ENCODE measurements at places on chromosomes 5 and 9.

DNA sequence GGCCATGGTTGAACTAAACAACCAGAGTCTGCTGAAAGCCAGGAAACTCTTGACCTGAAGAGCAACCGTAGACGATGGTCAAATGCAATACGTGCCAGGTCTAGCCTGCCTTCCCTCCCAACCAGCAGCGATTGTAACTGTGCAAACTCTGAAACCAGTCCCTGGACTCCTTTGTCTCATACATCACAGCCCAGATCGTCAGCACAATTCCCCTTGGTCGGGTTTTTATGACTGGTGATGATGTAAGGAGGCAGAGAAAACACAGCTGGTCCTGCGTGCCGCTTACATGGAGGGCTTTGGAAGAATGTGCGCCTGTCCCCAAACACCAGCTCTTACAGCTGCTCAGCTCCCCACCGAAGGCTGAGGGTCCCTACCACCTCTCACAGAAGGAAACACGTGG, 24.6 kb downstream of the SMIM23 start:
- no peak for DNase-seq

GRCh38 chr5:142872795-142873194, 102.6 kb downstream of the ARHGAP26 start:
- DNase-seq = no peak

- no peak for DNase-seq
These were observed 26.9 kb downstream of the TBC1D2 start for GRCh38 chr9:98228392-98229089.

GRCh38 chr5:157524887-157525286, 50.7 kb downstream of the ADAM19 start:
- DNase-seq = no peak

- no peak for DNase-seq
These were observed 119.7 kb upstream of the TARS1 start for GRCh38 chr5:33321026-33321425.

- DNase-seq = no peak
These were observed 198.1 kb upstream of the TRPC7 start for GRCh38 chr5:136563489-136563888.

GRCh38 chr5:129477532-129477931, 17.4 kb downstream of the ADAMTS19 start:
- no peak for DNase-seq

- DNase-seq = no peak
These were observed 61.4 kb upstream of the RUFY1 start for GRCh38 chr5:179488975-179489374.

- DNase-seq = no peak
These were observed 143.7 kb downstream of the TRIO start for GRCh38 chr5:14286574-14287421.

DNA sequence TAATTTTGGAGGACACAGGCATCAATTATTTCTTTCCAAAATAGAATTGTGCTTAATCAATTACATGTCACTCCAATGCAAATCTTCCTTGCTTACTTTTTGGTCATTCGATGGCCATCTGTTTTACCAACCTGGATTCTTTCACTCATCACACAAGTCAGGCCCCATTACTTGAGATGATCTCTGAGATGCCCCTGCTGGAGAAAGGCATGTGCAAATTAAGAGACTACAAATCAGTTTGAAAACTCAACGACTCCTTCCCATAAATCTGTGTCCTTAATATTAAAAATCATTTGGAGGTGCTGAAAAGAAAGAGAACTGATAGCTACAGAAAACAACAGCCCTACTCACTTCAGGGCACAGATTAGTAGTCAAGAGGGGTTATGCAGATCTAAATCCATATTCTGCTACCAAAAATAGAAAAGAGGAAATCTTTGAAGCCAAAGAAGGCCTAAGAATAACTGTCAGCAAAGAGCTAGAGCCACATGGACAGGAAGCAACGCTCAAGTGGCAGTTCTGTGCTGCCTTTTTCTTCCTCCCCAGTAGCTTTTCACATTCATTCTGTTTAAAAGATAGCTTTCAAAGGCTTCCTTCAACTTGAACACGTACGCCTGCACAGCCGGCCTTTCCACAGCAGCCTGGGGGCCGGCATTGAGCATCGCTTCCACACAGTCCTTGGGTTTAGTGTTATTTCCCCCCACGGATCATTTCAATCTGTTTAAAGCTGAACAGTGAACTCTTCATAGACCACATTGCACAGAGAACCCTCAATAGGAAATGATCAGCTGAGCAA, 79.3 kb upstream of the MAP3K1 start:
- DNase-seq = no peak

- DNase-seq = no peak
These were observed 23.6 kb downstream of the PLPP7 start for GRCh38 chr9:131312822-131313770.

DNA sequence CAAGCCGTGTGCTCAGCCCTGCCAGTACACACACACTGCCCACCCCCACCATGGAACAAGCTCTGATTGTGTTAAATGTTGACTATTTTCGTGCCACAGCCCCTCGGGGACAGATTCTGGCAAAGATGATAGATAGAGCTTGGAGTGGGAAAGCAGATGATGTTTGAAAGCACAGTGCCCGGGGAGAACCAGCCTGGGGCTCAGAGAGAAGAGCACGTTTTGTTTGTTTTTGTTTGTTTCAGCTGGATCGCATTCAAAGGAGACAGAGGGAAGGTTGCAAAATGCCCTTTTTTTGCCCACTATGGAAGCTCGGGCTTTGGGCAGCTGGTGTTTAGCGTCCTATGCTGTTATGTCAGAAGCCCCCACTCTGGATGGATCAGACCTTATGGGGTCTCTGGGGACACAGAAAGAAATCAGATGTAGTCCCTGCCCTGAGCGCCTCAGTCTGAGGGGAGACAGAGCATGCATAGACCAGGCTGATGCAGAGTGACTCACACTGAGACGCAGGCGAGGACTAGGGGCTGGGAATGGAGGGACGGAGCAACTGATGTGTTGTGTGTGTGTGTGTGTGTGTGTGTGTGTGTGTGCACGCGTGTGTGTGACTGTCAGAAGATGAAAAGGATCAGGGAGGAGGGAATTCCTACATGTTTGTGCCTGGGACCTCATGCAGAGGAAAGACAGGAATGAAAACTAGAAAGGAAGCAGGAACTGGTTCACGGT, 229.7 kb downstream of the MELK start:
- no peak for DNase-seq

DNA sequence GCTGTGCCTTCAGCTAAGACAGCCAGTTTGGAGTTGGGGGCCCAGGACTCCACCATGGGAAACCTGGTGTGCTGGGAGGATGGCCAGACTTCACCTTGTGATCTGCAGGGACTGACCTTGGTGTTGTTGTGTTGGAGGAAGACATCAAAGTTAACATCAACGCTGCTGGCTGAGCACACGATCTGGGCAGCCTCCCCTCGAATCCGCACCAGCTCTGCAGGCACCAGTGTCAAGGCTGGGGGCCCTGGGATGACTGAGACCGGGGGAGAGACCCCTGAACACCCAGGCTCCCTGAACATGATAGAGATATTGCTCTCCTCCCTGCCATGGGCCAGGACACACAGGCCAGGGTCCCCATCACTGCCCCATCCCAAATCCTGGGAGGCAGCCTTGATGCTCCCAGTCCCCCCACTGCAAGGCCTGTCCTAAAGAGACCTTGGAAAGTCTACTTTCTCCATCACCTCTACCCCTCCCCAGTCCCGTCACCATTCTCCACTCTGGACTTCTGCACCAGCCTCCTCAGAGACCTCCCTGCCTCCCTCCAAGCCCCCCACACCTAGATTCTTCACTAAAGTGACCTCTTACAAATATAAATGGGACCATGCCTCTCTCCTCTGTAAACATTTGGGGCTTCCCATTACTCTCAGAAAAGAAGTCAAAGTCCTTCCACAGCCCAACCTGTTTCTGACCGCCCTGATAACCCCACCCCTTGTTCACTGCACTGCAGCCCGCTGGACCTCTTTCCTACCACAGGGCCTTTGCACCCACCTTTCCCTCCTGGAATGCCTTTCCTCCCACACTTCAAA, 8.2 kb downstream of the CSF1R start:
- DNase-seq = no peak

DNA sequence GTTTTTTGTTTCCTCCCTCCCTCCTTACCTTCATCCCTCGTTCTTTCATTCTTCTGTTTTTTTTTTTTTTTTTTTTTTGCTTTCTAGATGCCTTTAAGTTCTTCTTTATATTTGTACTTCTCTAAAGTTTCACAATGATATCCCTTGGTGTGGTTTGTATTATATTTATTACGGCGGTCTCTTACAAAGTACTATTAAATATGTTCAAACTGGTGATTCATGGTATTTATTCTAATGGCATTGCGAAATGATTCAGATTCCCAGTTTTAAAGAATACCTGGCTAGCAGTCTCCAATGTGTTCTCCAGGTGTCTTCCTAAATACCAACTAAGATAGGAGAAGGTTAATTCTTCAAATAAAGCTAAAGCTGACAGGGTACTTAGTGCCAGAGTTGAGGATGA, 690.1 kb upstream of the COX7C start:
- no peak for DNase-seq

GRCh38 chr5:172454358-172455086, at the start of gene SH3PXD2B:
Gene SH3PXD2B (minus strand): TSS chr5:172454525. CDS start chr5:172454352, 173 bp downstream.
- DNase-seq = peak; percentile 46

DNA sequence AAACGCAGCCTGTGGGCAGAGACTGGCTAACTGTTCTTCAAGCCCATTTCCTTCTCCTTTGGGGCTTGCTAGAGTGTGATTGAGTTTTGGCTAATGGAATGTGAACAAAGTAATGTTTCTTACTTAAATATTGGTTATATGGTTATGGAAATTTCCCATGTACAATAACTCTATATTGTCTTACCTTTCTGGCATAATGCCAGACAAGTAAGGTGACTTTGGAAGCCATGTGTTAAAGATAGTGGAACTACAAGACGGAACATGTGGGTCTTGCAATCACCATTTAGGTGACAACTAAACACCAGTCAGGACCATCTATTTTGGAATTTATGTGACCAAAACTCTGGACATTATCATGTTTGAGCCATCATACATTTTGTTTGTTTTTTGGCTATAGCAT, 260.2 kb downstream of the CCDC171 start:
- DNase-seq = no peak

DNA sequence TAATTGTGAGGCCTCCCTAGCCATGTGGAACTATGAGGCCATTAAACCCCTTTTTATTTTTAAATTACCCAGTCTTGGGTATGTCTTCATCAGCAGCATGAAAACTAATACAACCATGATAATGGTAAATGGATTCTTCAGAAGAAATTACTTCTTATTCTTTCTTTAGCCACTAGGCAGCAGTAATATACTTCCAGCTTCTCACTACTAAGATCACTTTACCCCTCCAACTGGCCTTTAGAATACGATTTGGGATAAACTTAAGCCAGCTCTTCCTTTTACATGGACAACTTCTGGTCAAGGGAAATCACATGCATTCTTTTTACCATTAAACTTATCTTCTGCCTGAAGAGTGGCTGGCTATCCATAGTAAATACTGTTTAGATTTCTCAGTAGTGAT, 355.4 kb downstream of the MAN2A1 start:
- no peak for DNase-seq

DNA sequence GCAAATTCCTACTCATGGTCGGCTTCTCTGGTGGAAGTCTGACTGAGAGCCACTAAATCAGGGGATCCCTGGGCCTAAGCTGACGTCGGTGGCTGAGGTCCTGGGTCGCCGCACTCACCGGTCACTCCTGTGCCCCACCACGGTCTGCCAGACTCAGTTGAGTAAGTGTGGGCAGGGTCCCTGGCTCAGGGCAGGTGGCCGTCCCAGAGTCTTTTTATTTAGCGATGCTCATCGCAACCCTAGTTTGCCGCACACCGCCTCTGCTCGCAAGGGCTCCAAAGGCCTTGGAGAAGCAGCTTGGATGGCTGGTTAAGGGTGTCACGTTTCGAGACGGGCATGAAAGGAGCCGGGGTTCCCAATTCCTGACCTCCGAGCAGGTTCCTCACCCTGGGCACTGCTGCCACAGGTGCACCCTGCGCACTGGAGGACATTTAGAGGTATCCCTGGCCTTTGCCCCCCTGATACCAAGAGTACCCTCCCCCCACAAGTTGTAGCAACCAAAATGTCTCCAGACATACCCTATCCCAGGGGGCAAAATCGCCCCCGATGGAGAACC, 59.9 kb downstream of the NSUN2 start:
- no peak for DNase-seq

- DNase-seq = peak; percentile 49
These were observed 7.8 kb downstream of the EXOSC2 start for GRCh38 chr9:130701059-130702022.

Measured in anterior cingulate cortex (tissue), 58 donors.